Ovary (tissue), 10 donors: ENCODE measurements at places on chromosomes 16 and 17. TPM values are rescaled to one million over a fixed set of nuclear protein-coding genes. Genes with fewer than 3 reads are reported as not detected.

GRCh38 chr16:71846431-71846830 is 655 bp downstream of the ATXN1L start:
- no peak for DNase-seq

- DNase-seq, result no peak
Observed at GRCh38 chr17:73595479-73595878, 48.8 kb downstream of the SDK2 start.

- DNase-seq, result no peak
Observed at GRCh38 chr16:50146479-50147435, 6.3 kb upstream of the TENT4B start.

- no peak for DNase-seq
Observed at GRCh38 chr17:68054296-68054900, 18.9 kb downstream of the KPNA2 start.

DNA sequence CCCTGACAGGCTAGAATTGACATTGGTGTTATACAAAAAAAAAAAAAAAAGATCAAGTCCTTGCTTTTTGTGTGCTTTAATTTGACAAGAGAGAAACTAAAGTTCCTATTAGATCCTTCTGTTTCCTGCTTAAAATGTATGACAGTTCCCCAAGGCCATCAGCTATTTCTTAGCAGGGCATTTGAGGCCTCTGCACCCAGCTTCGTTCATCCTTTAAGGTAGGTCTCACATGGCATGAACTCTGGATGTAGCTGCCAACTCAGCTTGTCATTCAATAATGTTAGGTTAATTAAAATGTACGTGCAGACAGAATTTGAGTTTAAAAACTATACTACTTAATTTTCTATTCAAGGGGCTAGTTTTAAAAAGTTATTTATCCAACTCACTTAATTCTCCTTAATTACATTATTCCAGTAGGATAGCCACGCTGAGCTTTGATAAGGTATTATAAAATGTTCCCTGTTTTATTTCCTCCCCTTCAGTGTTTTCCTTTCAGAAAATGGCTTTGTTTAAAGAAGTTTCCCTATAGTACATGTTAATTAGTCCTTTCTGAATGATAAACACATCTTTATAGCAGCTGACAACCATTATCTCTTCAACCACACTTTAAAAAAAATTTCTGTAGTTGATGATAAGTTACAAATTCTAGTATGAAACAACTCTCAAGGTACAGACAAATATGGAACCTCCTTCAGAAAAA is 1.2 kb upstream of the RFFL start:
- no peak for DNase-seq

DNA sequence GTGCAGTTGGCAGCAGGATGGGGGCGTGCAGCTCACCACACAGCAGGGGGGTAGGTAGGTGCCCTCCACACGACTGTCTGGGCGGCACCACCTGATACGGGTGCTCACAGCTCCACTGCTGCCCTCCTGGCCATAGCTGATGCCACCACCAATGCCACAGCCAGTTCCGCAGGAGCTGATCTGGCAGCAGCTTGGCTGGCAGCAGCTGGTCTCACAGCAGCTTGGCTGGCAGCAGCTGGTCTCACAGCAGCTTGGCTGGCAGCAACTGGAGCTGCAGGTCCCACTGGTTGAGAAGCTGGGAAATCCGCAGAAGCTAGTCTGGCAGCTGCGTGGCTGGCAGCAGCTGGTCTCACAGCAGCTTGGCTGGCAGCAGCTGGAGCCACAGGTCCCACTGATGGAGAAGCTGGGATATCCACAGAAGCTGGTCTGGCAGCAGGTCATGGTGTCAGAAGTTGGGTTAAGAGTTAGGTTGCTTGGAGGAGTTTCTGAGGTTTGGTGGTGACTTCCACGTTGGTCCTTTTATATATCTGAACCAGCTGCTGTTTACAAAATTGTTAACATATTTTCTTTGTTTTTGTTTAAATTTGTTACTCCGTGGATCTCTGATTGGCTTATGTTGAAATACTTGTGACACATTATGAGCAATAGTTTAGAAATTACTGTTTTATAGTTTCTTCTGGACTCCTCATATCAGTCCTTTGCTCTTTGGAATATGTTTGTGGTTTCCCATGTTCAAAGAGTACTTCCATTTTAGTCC is at the start of gene KRTAP1-5:
Gene KRTAP1-5 (minus strand): TSS at position 494 of the 757 bp plus-strand sequence. CDS start 53 bp downstream, at position 441.
- no peak for DNase-seq

DNA sequence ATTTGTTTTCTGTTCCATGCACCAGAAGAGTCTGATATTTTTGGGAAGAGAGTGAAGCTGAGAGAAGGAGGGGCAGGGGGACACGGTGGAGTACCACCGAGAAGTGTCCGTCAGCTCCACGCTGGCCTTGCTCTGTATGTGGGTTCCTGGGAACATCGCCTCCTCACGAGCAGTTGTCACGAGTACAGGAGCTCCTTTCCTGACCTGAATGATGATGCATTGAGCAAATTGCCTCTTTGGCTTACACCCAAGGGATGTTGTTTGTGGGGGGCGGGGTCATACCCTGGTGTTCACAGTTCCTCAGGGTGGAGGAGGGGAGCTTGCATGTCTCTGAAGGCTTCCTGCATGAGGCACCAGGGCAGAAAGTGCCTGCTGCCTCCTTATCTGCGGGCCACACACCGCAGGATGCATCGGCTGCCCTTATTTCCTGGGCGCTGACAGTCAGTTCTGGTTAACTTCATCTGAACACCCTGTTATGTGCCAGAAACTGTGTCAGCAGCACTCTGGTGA is 36.2 kb downstream of the RGS9 start:
- no peak for DNase-seq

- DNase-seq, result no peak
Observed at GRCh38 chr16:90077757-90078578, 837 bp upstream of the PRDM7 start.

GRCh38 chr17:82394278-82394677 is 22.7 kb downstream of the UTS2R start:
- DNase-seq, result no peak

DNA sequence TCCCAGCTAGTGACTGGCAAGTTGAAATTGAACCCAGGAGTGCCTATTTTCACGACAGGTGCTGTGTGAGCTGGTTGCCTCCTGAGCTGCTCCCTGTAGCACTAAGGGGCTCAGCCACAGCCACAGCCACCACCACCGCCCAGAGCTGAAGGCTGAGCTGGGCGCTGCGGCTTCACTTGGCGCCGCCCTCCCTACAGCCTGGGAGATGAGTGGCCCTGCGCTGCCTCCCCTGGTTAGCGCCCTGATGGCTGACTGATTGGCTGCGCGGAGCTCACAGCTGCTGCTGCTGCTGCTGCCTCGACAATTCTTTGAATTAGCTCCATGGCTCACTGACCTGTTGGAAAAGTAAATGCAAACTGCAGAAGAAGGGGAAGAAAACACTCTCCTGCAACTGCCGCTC is 91.8 kb upstream of the TMEM132E start:
- no peak for DNase-seq

DNA sequence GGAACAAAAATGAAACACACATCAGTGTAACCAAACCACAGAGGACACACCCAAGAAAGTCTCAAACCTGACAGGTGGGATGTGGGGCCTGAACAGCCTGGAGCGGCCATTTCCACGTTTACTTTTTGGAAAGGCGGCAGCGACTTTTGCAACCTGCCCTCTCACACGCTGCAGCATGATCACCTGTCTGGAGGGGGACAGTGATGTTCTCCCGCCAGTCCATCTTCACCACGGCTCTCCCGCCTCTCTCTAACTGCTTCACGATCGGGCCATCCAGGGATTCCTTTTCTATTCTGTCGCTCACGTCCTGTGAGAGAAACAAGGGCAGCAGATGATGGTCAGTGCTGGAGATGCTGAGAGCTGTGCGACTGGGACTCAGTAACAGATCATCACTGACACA is 24.7 kb upstream of the ICAM2 start:
- no peak for DNase-seq

- DNase-seq, result no peak
Observed at GRCh38 chr16:62130101-62130500, 93.9 kb upstream of the CDH8 start.

GRCh38 chr17:65261682-65262636 is 124.8 kb downstream of the RGS9 start:
- no peak for DNase-seq

GRCh38 chr17:28228109-28228840 is 90.7 kb upstream of the TMEM97 start:
- DNase-seq, result no peak

GRCh38 chr17:59607817-59608403 is 11.8 kb upstream of the CLTC start:
- DNase-seq, result no peak

GRCh38 chr16:56257666-56258342 is 66.5 kb downstream of the GNAO1 start:
- no peak for DNase-seq

GNGT2 gene
- 1.3 TPM for total RNA-seq

TMEM219 gene
- 81.3 TPM for total RNA-seq

LIMD2 gene
- 11.4 TPM for total RNA-seq

DPEP2 gene
- 1.9 TPM for total RNA-seq

ABCC11 gene
- not detected for total RNA-seq

C16orf46 gene
- total RNA-seq, result 0.61 TPM

ZNF629 gene
- 26.3 TPM for total RNA-seq

SYCE1L gene
- 12.1 TPM for total RNA-seq

CYB5B gene
- 99.0 TPM for total RNA-seq

KRT39 gene
- not detected for total RNA-seq

TBC1D28 gene
- total RNA-seq, result not detected
